ENCODE measurements at places on chromosomes 5 and 9. TPM values are rescaled to one million over a fixed set of nuclear protein-coding genes. Genes with fewer than 3 reads are reported as not detected.

GRCh38 chr5:40410964-40411635 is 268.6 kb upstream of the PTGER4 start:
- no peak for DNase-seq
- H3K27ac ChIP-seq, result no peak overlapping the region
- no peaks in the 10 kb centered on the region for H3K27me3 ChIP-seq
- H3K4me3 ChIP-seq, result no peak overlapping the region
- no peaks in the 10 kb centered on the region for H3K36me3 ChIP-seq

KIAA1958 gene
- 19.4 TPM for total RNA-seq

DNA sequence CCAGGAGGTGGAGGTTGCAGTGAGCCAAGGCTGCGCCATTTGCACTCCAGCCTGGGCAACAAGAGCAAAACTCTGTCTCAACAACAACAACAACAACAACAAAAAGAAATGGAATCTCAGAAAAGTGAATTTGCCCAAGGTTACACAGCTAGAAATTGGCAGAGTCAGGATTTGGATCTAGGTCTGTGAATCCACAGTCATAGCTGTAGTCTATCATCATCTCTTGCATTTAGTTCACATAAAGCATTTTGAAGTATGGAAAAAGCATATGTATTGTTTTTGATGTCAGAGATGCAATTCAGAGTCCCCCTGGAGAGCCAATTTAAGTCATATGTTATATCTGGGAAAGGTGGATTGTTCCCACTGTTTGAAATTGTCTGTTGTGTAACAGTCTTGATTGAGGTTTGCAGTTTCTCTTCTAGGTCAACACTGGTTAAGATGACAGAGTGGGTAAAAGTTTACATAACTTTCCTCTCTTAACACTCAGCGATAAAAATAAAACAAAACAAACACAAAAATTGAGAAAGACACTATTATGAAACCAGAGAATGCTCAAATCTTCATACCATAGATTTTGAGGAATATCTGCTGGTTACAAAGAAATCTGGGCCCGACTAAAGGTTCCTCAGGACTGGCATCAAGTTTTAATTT is 21.5 kb upstream of the GPR21 start:
- no peak overlapping the region for H3K4me3 ChIP-seq
- peaks cover 72% of the 10 kb centered on the region for H3K36me3 ChIP-seq
- H3K4me1 ChIP-seq, result peaks cover 13% of the 10 kb centered on the region
- no peak overlapping the region for H3K27ac ChIP-seq

- DNase-seq, result no peak
- no peak overlapping the region for H3K4me3 ChIP-seq
- no peaks in the 10 kb centered on the region for H3K27me3 ChIP-seq
- peaks cover 10% of the 10 kb centered on the region for H3K36me3 ChIP-seq
- no peaks in the 10 kb centered on the region for H3K4me1 ChIP-seq
Observed at GRCh38 chr9:13175732-13176131, 103.8 kb downstream of the MPDZ start.

GRCh38 chr5:62259699-62260250 is 46.2 kb upstream of the KIF2A start:
- peaks cover 5% of the 10 kb centered on the region for H3K4me1 ChIP-seq
- H3K36me3 ChIP-seq, result no peaks in the 10 kb centered on the region
- no peak overlapping the region for H3K27ac ChIP-seq
- H3K27me3 ChIP-seq, result no peaks in the 10 kb centered on the region
- no peak for DNase-seq

- H3K27ac ChIP-seq, result no peak overlapping the region
- DNase-seq, result no peak
- H3K27me3 ChIP-seq, result no peaks in the 10 kb centered on the region
- H3K4me3 ChIP-seq, result no peak overlapping the region
- no peaks in the 10 kb centered on the region for H3K36me3 ChIP-seq
- H3K4me1 ChIP-seq, result no peaks in the 10 kb centered on the region
Observed at GRCh38 chr5:42887575-42887974, 75.9 kb upstream of the SELENOP start.

SURF1 gene
- 43.7 TPM for total RNA-seq

- no peak overlapping the region for H3K4me3 ChIP-seq
- H3K27me3 ChIP-seq, result no peaks in the 10 kb centered on the region
- no peak overlapping the region for H3K27ac ChIP-seq
- DNase-seq, result no peak
Observed at GRCh38 chr5:180910735-180911134, 11.8 kb downstream of the BTNL8 start.

GRCh38 chr9:104675611-104676010 is 18.7 kb upstream of the OR13D1 start:
- no peaks in the 10 kb centered on the region for H3K27me3 ChIP-seq
- DNase-seq, result no peak
- no peaks in the 10 kb centered on the region for H3K4me1 ChIP-seq
- no peak overlapping the region for H3K27ac ChIP-seq

DNA sequence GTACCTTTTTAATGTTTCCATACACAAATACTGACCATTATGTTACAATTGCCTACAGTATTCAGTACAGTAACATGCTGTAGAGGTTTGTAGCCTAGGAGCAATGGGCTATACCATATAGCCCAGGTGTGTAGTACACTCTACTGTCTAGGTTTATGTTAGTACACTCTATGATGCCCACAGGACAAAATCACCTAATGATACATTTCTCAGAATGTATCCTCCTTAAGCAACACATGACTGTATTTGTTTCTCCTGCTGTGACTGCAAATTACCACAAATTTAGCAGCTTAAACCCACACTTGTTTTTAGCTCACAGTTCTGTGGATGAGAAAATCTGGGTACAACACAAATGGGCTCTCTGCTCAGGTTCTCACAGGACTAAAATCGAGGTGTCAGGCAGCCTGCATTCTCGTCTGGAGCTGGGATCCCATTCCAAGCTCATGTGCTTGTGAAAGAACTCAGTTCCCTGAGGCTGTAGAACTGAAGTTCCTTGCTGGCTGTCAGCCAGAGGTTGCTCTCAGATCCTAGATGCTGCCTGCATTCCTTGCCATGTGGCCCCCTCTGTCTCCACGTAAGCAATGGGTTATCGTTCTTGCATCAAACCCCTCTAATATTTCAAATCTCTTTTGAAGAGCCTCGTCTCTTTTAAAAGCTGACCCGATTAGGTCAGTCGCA is 38.6 kb upstream of the PIK3R1 start:
- H3K4me3 ChIP-seq, result no peak overlapping the region
- no peak for DNase-seq

DNA sequence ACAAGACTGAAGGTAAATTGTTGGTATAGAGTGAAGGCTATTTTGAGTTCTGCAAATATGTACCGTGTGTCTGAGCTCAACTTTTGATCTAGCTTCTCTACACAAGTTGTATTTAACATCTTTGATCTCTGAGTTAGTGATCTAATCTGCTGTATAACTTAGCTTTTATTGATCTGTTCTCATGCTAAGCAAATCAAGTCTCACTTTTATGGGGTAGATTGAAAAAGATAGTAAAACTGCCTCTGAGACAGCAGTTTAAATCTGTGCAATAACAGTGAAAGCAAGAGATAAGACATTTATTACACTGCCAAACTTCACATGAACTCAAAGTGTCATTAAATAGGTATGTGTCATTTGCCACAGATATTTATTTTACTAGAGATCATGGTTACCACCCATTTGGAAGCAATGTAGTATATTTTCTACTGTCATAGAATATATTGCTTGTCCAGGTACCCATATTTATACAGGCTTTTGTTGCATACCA is 477.3 kb downstream of the ISL1 start:
- no peak overlapping the region for H3K4me3 ChIP-seq
- no peak for DNase-seq
- no peaks in the 10 kb centered on the region for H3K36me3 ChIP-seq
- no peaks in the 10 kb centered on the region for H3K4me1 ChIP-seq

FAM163B gene
- not detected for total RNA-seq

DNA sequence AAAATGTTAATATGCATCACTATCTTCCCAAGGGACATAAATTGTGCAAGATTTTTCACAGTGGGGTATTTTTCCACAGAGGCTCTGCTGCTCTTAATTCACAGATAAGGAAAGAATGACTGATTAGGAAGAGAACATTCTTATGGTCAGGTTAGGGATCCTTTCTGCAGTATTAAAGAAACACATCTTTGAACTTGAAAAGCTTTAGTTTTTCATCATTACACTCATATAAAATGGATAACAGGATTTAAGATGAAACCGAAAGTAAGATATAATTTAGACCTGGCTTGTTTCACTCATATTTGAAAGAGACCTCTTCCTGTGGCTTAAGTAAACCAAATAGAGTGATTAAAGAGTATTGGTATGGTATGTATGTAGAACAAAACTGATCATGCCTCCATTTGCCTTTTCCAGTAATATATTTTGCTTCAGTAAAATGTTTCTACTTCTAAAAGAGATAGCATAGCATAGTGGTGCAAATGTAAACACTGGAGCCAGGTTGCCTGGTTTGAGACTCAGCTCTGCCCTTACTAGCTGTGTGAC is 160.0 kb downstream of the PRR16 start:
- no peak overlapping the region for H3K27ac ChIP-seq
- H3K4me3 ChIP-seq, result no peak overlapping the region
- no peaks in the 10 kb centered on the region for H3K27me3 ChIP-seq
- H3K36me3 ChIP-seq, result no peaks in the 10 kb centered on the region

DNA sequence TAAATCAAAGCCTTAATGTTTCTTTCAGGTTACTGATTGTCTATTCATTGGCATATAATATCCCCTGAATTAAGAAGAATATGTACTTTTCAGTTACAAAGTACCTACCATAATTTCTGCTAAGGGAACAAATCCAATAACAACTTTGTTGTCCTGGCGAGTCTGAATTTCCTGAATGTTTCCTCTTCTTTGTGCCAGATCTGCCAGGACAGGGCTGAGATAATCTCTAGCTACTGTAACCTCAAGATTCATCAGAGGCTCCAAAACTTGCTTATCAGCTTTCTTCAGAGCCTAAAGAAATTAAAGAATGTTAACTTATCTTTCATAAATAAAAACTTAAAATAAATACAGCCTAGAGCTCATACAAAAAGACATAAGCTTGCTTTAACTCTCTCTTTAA is 37.2 kb downstream of the HEXB start:
- H3K27me3 ChIP-seq, result no peaks in the 10 kb centered on the region
- no peaks in the 10 kb centered on the region for H3K4me1 ChIP-seq
- no peak overlapping the region for H3K27ac ChIP-seq
- no peak overlapping the region for H3K4me3 ChIP-seq
- no peak for DNase-seq

DNA sequence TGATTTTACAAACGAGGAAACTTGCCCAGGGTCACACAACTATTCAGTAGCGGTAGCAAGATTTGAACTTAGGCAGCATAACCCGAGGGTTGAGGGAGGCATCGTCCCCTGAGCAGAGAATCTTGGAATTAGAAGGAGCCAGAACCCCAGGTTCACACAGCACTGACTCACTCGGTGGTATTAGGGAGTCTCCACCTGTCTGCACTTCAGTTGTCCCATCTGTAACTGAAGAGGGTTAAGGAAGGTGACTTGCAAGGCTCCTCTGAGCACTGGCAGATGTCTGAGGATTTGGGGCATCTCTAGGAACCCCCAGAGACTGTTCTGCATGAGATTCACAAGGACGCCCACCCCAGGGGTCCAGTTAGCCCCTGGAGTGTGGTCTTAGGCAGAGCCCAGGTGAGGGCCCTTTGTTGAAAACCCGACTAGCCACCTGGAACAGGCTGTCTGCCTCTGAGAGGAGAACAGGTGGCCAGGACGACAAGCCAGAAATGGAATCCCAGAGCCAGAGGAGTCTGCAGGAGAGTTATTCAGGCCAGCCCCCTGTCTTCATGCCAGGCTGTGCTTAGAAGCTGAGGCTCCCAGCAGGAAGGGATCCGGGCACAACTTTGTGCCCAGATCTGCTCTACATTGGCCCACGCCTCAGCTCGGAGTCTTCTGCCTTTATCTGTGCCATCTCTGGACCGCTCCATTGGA is 50.0 kb upstream of the ORM1 start:
- DNase-seq, result no peak
- H3K36me3 ChIP-seq, result no peaks in the 10 kb centered on the region

DNA sequence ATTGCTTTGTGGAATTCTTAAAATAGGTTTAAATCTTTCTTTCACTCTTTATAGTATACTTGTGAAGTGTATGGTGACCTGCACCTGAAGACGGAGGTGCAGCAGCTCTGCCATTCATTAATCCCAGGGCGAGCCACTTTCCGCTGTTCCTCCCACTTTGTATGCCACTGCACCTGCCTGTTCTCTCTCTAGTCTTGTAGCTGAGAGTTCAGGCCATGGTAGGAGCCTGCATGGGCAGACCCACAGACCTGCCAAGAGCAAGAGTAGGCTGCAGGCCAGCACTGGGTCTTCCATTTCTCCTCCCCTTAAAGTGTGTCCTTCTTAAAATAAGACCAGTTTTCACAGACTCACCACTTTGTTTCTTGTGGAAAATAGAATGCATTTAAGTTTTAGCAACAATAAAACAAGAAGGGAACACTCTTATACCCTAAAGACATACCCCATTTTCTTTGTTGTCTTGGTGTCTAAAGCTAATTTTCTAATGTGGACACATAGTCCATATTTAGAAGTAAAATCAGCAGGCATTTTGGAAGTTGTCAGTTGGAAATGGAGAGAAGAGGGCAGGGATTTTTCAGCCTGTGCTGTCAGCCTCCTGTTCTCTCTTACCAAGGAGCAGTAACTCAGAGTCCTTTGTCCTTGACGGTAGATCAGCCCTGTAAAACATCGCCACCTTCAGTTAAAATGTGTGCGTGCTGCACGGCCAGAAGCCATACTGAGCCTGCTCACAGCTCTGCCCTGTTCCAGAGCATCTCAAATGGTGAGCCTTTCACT is 103.2 kb downstream of the SNCAIP start:
- no peak overlapping the region for H3K4me3 ChIP-seq
- no peaks in the 10 kb centered on the region for H3K4me1 ChIP-seq
- H3K36me3 ChIP-seq, result no peaks in the 10 kb centered on the region

GPR150 gene
- not detected for total RNA-seq

DNA sequence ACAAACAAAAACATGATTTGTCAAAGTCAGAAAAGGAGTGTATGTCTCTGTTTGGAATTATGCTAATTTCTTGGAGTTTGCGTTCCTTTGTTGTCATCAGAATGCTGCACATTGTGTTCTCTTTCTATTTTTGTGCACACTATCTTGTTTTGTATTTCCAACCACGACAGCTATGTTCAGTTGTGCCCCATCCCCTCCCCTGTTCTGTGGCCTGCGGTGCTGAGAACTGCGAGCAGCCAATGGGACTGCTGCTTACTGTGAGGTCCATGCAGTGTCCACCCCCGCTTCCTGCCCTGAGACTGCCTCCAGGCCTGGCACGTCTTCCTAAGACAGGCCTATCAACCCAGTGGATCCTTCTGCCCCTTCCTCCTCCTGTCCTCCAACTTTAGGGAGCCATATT is 76.8 kb downstream of the PALM2AKAP2 start:
- no peak overlapping the region for H3K27ac ChIP-seq
- no peak overlapping the region for H3K4me3 ChIP-seq
- H3K27me3 ChIP-seq, result no peaks in the 10 kb centered on the region
- H3K4me1 ChIP-seq, result no peaks in the 10 kb centered on the region

DIPK1B gene
- 7.9 TPM for total RNA-seq

TNFSF8 gene
- not detected for total RNA-seq

TIMD4 gene
- not detected for total RNA-seq

- H3K36me3 ChIP-seq, result no peaks in the 10 kb centered on the region
- no peaks in the 10 kb centered on the region for H3K27me3 ChIP-seq
- no peaks in the 10 kb centered on the region for H3K4me1 ChIP-seq
- H3K4me3 ChIP-seq, result no peak overlapping the region
- H3K27ac ChIP-seq, result no peak overlapping the region
Observed at GRCh38 chr5:80068246-80068636, 33.1 kb downstream of the THBS4 start.

GRCh38 chr9:124006448-124007361 is 4.9 kb upstream of the LHX2 start:
- no peaks in the 10 kb centered on the region for H3K36me3 ChIP-seq
- H3K27ac ChIP-seq, result no peak overlapping the region
- peaks cover 23% of the 10 kb centered on the region for H3K4me1 ChIP-seq

Measured in stomach (tissue), 19 donors.